ENCODE measurements at places on chromosomes 13 and 19.

GRCh38 chr13:58406545-58406944, 775.0 kb downstream of the PCDH17 start:
- DNase-seq, result no peak

GRCh38 chr19:34430738-34431625, 2.8 kb downstream of the UBA2 start:
- DNase-seq, result peak; percentile 65

DNA sequence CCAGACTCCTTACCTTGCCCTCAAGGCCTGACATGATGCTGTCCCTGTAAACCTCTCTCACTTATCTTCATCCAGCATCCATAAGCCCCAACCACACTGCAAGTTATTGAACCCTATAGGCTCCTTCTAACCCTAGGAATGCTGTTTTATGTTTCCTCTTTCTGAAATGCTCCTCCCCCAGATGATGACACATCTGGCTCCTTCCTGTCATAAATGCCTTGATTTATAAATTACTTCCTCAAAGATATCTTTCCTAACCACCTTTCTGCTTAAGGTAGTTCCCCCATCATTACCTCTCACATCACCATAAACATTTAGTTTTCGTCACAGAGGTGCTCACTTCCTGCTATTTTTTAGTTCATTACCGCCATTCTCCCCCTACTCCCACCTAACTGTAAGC, 12.3 kb downstream of the RUBCNL start:
- DNase-seq, result no peak

DNA sequence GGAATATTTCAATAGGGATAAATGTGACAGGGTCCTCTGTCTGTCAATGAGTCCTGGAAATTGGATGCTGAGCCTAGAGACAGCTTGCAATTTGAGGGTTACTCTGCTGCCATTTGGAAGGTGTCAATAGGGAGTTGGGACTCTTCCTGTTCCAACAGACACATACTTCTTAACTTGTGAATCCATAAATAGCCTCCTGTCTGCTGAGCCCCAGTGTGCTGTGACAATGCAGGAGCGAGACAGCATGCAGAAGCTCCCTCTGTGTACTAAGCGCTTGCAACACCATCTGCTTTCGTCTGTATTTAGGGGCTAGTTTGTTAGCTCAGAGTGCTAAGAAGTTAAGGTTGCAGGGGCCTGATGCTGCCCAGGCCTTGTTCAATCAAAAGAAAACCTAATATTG, 58.5 kb upstream of the GPR12 start:
- no peak for DNase-seq

- no peak for DNase-seq
Observed at GRCh38 chr13:73011751-73012150, 47.1 kb upstream of the KLF5 start.

DNA sequence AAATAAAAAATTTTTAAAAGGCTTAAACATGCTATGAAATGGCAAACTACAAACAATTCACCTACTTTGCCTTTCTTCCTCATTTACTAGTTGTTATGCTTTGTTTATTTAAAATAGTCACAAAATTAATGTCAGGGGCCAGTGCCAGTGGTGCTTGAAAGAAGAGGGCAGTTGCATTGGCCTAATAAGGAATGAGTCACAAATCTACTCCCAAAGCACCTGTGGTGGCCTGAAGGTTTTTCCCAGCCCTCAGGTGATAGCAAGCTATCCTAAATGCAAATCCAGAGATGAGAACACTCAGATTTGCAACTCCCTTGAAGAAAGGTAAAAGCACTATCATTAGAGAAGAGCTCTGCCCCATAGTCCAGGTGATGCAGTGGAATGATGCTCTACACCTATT, 103.6 kb downstream of the MBNL2 start:
- no peak for DNase-seq

GRCh38 chr19:15672580-15673175, at the start of gene CYP4F12:
TSS of gene CYP4F12 (plus strand) at chr19:15673087. CDS start at chr19:15673530, 443 bp downstream.
- peak; percentile 33 for DNase-seq

- DNase-seq, result no peak
Observed at GRCh38 chr19:38197937-38198704, 25.9 kb downstream of the DPF1 start.

GRCh38 chr13:67137044-67137735, 92.9 kb downstream of the PCDH9 start:
- DNase-seq, result no peak

DNA sequence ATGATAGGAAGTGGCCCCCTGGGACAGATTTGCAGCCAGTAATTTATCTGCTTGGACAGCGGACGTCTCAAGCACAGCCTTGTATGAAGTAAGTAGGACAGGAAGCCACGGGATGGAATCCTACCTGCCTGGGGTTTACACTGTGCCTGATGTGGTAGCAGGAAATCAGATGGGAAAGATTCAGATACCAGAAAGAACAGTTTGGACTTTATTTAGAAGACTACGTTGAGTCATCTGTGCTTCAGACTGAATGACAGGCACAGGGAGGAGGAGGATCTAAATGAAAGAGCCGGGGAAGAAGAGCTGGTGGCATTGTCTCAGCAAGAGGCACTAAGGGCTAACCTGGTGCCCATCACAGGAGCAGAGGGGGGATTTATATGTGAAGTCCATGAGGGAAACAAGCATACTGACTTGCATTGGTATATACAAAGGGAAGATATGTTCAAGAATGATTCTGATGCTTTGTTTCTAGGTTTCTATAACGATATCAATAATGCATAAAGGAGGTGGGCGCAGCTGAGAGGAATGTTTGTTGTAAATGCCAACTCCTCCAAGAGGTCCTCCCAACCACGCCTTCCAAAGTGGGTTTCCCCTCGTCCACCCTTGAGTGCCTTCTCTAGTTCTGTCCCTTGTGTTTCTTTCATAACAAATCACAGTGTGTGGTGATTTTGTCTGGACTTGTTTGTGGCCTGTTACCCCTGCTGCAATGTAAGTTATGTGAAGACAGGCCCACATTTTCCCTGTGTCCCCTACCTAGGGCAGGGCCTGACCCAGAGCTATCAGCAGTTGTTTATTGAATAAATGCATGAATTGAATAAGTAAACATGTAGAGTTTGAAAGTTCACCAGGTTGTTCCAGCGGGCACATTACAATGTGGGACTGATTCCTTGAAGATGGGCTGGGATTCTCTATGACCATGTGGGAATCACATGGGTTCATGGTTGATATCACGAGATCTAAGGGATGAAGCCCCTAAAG, 328.4 kb downstream of the SLC7A1 start:
- DNase-seq, result no peak

- DNase-seq, result peak; percentile 98
Observed at GRCh38 chr19:50147462-50148423, 15.3 kb downstream of the IZUMO2 start.
